ENCODE measurements at places on chromosomes 7 and 10. TPM values are rescaled to one million over a fixed set of nuclear protein-coding genes. Genes with fewer than 3 reads are reported as not detected.

Gene TLX1
- total RNA-seq: 0.11 TPM

Gene CUX1
- 28.2 TPM for total RNA-seq

Gene CFAP70
- 0.45 TPM for total RNA-seq

Gene PRSS37
- total RNA-seq: not detected

Gene OR2A2
- not detected for total RNA-seq

Gene NEURL1
- 7.9 TPM for total RNA-seq

Gene C10orf90
- not detected for total RNA-seq

Gene LIPJ
- total RNA-seq: not detected

Gene LRRD1
- total RNA-seq: not detected

Gene OR6V1
- total RNA-seq: not detected

Gene DLX6
- not detected for total RNA-seq

Gene ITGA8
- not detected for total RNA-seq

Gene LRMDA
- total RNA-seq: not detected

Gene AKR1D1
- not detected for total RNA-seq

Gene MYPN
- total RNA-seq: 0.04 TPM

Gene SCIN
- not detected for total RNA-seq

Gene EGR2
- total RNA-seq: 0.14 TPM

Gene TUBAL3
- total RNA-seq: 0.11 TPM

Gene PURB
- total RNA-seq: 7.7 TPM

Gene PIP
- total RNA-seq: not detected

Gene ADAM12
- 0.11 TPM for total RNA-seq

Gene PPP1R3A
- not detected for total RNA-seq

Gene DPCD
- 33.4 TPM for total RNA-seq

Gene KCNMA1
- 0.94 TPM for total RNA-seq

Gene ADAP1
- 4.9 TPM for total RNA-seq

Gene TAC1
- total RNA-seq: 0.97 TPM

Gene GDF2
- not detected for total RNA-seq

Gene CFTR
- total RNA-seq: 0.04 TPM

Gene PAX4
- 0.07 TPM for total RNA-seq

Gene EMX2
- total RNA-seq: not detected

Gene ZNF853
- 6.5 TPM for total RNA-seq

Gene CYP26C1
- total RNA-seq: 0.26 TPM

Gene HPSE2
- 0.30 TPM for total RNA-seq

Gene CFAP58
- total RNA-seq: 2.0 TPM

Gene NEUROG3
- total RNA-seq: 0.14 TPM

Gene CYP3A5
- total RNA-seq: not detected

Gene HOXA4
- total RNA-seq: not detected

Gene MPP7
- total RNA-seq: 2.1 TPM

Gene SUGCT
- 4.3 TPM for total RNA-seq

Gene TCF7L2
- total RNA-seq: 12.0 TPM

Gene NAT16
- 0.30 TPM for total RNA-seq

Gene MSMB
- total RNA-seq: 0.89 TPM

Gene ZEB1
- 9.4 TPM for total RNA-seq

Gene SYT15B
- total RNA-seq: not detected

Gene NEBL
- total RNA-seq: 15.7 TPM

Measured in H7 (cell line).